ENCODE measurements at places on chromosomes 6 and 20.

DNA sequence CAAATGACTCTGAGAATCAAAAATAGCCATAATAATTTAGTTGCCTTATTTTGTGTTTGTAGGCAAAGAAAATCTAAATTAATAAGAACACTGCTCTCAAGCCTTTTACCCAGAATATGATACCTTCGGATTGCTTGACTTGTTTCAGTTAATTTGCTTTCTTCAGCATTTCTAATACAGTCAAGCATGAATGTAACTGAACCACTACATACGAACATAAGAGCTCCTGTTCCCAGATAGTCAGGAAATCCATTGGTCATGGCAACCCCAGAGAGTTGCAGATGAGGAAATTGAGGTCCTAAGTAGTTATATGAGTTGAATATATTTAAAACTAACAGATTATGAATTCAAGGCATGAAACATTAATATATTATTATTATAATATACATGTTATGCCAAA, 2.9 kb downstream of the FRK start:
- DNase-seq: no peak

- no peak for DNase-seq
These were observed 59.4 kb upstream of the BTN3A2 start for GRCh38 chr6:26305641-26305969.

- no peak for DNase-seq
These were observed 89.4 kb downstream of the GRM4 start for GRCh38 chr6:34056305-34057108.

- DNase-seq: no peak
These were observed 1.2 kb upstream of the ZNFX1 start for GRCh38 chr20:49278818-49279676.

DNA sequence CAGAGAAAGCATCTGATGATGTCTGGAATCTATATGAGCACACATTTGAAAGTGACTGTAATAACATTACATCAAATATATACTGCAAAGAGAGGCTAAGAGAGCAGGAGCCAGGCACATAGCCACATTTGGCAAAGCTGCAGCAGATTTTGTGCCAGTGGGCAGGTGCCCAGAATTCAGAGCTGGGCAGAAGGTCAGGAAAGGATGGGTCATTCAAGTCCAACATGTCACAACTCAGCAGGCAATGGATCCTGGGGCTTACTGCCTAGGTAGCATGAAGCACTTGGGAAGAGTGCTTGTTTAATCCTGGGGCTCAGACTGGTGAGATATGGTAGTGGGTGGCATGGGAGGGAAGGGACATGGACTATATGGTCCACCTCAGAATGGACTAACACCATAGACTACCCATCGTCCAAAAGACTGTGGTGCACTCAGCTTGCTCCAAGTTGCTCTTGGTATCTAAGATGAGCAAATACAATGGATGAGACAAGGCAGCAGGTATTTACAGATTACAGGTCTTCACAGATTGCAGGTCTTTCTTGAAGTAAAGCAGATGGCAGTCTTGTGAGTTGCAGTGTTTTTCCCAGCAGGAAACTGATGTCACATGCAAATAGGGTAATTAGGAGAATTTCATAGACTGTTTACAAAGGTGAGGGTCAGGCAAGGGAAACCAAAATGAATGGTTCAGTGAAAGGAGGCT, 31.2 kb upstream of the SHLD1 start:
- no peak for DNase-seq

GRCh38 chr20:20212675-20213096, 155.2 kb upstream of the INSM1 start:
- no peak for DNase-seq

- no peak for DNase-seq
These were observed 3.0 kb downstream of the FLRT3 start for GRCh38 chr20:14334306-14334930.

DNA sequence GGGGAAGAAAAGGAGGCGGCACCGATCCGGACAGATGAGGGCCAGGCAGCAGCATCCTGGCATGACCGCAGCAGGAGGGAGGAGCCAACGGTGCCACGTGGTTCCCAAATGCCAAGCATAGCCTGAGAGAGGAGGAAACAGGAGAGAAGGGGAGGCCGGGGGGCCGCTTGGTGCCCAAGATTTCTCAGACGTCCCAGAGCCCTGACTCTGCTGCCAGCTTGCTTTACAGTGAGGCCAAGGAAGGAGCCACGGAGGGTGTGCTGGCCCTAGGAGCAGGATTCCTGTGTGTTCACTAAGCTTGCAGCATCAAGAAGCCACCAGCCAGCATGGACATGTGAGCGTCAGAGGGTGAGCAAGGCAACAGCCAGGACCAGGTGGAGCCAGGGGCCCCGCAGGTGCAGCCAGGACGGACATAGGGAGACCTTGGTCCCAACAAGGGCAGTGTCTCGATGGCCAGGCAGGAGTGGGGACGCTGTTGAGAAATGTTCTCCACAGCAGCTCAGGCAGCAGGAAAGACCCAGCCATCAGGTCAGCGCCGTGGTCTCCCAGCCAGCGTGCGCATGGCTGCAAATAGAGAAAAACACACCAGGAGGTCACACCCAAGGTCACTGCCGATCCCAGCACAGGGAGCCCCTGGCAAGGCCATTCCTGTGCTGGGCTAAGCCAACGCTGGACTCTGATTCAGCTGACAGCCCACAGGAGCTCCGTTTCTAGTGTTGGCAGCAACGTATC, 143.7 kb downstream of the DLL1 start:
- no peak for DNase-seq

GRCh38 chr6:6744551-6744950, 156.0 kb downstream of the LY86 start:
- no peak for DNase-seq

DNA sequence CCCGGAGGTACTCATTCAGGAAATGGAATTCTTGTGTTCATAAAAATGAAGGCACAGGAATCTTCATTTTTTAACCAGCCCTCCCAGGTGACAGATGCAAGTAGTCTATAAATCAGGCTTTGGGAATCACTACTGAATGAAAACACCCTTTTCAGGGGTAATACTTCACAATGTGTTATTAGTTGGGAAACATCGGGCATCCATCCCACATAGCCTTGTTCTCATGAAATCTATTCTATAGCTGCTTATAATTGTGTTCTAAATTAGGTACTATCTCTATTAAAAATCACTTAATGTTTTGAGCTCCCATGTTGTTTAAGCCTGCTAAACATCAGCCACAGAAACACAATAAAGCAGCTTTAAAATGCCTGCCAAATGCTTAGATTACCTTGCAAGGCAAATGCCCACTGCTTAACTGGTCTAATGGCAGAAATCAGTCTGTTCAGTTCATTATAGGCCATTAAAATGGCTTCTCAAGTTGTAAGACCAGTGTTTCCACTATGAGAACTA, 94.9 kb downstream of the L3MBTL3 start:
- no peak for DNase-seq
